ENCODE measurements at places on chromosomes 12 and 14.
A peak's percentile ranks its signal among the peaks of the same experiment; 100 is the strongest.

DNA sequence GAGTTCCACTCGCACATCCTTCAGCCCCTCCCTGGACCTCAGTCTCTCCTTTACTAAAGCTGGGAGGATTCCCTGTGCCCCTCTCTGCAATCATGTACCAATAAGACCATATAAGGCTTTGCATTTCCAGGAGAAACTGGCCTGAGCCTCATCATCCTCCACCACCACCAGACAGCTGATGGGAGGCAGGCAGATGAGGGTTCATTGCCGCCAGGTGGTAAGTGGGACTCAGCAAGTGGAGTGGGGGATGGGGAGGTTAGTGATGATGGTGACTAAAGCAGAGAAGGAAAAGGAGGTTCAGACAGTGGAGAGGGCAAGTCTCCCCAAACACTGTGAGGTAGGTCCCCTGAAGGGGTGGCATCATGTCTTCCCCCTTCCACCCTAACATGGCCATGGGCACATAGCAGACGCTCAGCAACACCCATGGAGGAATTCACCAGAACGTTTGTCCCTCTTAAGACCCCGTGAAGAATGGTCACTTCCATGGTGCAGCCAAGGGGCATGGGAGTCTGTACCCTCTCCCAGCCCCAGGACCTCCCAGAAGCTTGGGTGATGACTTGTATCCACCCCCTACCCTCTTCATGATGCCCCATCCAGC is 4.5 kb upstream of the TNFRSF1A start:
- DNase-seq, result no peak

- no peak for DNase-seq
Measured at GRCh38 chr14:54116972-54117371, 160.3 kb upstream of the BMP4 start.

- DNase-seq, result no peak
Measured at GRCh38 chr14:83151571-83151970, 1617.9 kb upstream of the SEL1L start.

- DNase-seq, result no peak
Measured at GRCh38 chr14:78637908-78638475, 467.8 kb downstream of the NRXN3 start.

- DNase-seq, result no peak
Measured at GRCh38 chr14:81400852-81401251, 728 bp upstream of the STON2 start.

- DNase-seq, result no peak
Measured at GRCh38 chr12:124594851-124595250, 27.4 kb upstream of the NCOR2 start.

DNA sequence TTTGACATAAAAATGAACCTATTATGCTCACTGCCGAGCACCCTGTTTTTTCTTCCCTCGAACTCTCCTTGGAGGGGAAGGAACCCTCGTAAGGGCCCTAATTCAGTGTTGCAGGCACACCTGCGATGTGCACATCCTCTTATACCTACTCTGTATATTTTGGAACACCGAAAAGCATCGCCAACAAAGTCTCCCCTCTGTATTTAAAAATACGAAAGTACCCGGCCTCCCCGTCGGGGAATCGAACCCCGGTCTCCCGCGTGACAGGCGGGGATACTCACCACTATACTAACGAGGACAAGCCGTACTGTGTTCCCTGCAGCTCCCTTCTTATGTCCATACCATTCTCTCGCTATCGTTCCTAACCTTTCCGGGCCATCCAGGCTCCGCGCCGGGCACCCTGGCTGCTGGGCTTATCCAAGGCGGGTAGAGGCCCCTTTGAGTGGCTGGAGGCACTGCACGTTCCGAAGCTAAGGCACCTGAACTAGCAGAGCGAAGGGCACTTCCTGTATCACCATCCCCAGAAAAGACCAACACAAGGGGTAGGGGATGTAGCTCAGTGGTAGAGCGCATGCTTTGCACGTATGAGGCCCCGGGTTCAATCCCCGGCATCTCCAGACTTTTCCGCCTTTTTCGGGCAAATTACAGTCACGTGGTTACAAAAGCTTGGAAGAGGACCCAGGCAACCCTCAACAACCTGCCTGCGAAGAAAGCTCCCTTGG is 25.1 kb upstream of the UBC start:
- peak; percentile 95 for DNase-seq

DNA sequence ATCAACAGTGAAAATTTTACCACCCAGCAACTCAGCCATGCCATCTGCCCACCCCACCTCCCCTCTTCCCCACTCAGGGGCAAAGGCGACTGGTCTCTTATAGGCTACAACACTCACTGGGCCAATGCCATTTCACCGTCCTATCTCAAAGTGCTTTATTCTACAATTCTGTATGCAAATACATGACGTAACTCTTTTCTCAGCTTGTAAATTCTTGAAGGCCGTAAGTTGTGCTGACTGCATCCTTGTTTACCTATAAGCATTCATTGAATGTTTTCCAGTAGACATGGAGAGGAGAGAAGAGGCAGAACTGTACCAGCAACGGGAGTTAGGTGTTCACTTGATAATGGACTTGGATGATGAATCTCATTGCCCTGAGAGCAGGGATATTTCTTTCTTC is 15.6 kb downstream of the BCL2L14 start:
- no peak for DNase-seq

GRCh38 chr14:60165547-60165876 is 314 bp upstream of the DHRS7 start:
- DNase-seq, result no peak

- no peak for DNase-seq
Measured at GRCh38 chr14:89276424-89276975, 140.5 kb downstream of the FOXN3 start.

- no peak for DNase-seq
Measured at GRCh38 chr14:84622357-84622756, 907.6 kb upstream of the FLRT2 start.
